ENCODE measurements at places on chromosomes 3 and 15.

- peak; percentile 12 for DNase-seq
Observed at GRCh38 chr15:28901987-28902745, 16.4 kb downstream of the APBA2 start.

GRCh38 chr3:107258300-107258699 is 118.9 kb upstream of the CCDC54 start:
- no peak for DNase-seq

GRCh38 chr3:86793786-86794185 is 197.2 kb downstream of the VGLL3 start:
- DNase-seq: no peak

- no peak for DNase-seq
Observed at GRCh38 chr15:73712107-73712506, 27.9 kb downstream of the CD276 start.

DNA sequence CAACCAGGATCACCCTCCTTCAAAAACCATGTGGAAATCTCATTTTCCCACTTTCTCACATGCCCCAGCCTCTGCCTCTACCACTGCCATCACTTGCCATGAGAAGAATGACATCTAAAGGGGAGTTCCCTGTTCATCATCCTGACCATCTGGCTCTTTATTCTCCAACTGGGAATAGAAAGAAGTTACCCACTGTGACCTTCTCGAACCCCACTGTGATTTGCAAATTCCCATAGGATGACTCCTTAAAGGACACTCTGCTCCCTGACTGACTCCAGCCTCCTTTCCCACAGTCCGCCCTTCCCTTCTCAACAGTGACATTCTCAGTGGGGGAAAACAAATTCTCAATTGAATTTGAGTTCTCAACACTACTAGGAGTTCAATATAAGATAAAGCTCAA is 440.5 kb downstream of the NR2F2 start:
- DNase-seq: no peak

DNA sequence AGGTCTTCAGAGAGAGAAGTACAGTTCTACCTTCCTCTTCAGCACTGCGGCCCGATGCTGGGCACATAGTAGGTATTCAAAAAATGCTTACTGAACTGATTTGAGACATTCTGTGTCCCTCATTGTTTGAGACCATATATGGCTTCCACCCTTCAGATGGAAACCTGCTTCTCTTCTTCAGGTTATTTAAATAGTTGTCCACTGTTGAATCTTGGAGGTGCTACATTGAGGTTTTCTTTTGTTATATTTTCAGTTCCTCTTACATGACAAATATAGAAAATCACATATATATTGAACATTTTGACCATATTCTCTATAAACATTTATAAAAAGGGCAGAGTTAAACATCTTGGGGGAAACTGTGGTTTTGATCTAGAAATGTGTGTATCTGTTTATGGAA is 200.2 kb upstream of the LRRC3B start:
- DNase-seq: no peak

DNA sequence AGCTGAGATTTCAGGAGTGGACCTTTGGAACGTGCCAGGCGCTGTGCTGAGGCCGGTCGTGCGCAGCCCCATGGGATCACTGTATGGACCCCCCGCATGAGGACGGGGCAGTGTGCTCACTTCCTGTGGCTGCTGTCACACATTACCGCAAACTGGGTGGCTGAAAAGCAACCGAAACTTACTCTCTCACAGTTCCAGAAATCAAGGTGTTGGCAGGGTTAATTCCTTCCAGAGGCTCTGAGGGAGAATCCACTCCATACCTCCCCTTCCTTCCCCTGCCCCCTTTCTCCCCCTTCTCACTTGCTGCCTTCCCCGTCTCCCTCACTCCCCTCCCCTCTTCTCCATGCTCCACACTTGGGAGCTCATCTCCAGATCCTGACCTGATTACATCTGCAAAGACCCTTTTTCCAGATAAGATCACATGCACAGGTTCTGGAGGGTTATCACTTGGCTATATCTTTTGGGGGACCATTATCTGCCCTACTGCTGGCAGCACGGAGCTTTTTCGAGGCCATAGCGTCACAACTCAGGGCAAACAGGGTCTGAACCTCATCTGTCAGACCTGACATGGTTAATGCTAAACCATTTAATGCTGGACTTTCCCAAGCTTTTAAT is 41.2 kb downstream of the KLF13 start:
- DNase-seq: no peak

DNA sequence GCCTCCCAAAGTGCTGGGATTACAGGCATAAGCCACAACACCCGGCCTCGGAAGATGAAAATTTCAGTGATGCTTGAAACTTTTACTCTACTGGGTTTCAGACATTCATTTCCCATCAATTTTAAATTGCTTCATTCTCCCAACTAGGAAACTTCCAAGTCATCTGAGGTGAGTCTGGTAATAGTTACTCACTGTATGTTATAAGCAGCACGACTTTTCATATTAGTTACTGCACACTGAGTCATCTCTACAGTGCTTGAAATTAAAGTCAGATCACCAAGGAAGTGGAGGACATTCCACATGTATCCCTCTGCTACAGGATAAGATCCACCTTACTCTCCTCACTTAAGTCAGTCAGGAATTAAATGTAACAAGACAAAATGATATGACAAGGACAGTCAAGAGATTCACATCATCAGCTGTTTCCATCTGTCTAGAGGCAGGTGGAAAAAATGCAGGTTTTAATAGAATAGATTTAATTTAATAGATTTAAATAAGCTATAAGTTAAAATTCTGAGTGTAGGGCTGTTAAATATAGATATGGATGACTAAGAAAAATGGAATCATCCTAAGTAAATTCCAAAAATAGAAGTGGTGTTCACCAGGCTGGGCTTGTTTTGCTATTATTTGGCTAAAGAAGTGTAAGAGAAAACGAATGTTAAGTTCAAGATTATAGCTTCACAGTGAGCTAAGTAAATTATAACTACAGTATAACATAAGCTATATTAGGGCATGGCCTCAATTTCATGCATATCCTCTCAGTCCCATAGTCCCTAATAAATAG is 104.4 kb downstream of the TMCO5A start:
- no peak for DNase-seq

GRCh38 chr3:194184265-194184751 is 48.4 kb downstream of the HES1 start:
- no peak for DNase-seq

Data from NAMALWA (cell line).